CD4-positive, alpha-beta T cell treated with Interleukin-21 for 1 hour (primary cell): ENCODE measurements at places on chromosomes 16 and 17.
A peak's percentile ranks its signal among the peaks of the same experiment; 100 is the strongest.

DNA sequence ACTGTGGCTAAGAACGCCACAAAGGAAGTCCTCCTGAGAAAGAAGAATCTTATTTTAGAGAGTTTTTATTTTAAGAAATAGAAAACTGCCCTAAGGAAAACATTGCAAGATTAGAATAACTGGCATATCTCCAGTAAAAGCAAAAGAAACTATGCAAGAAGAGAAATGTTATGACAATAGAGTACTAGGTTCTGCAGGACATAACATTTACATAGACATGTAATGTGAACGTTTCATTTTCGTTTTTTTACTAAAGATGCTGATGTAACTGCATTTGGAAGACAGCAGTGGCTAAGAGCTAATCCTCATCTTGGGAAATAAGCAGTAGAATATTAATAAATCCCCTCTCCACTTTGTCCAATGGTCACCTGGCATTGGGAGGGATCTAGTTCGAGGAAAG is 7.8 kb upstream of the ASGR2 start:
- DNase-seq: no peak

- DNase-seq: no peak
Observed at GRCh38 chr16:20318437-20318836, 8.9 kb downstream of the GP2 start.

DNA sequence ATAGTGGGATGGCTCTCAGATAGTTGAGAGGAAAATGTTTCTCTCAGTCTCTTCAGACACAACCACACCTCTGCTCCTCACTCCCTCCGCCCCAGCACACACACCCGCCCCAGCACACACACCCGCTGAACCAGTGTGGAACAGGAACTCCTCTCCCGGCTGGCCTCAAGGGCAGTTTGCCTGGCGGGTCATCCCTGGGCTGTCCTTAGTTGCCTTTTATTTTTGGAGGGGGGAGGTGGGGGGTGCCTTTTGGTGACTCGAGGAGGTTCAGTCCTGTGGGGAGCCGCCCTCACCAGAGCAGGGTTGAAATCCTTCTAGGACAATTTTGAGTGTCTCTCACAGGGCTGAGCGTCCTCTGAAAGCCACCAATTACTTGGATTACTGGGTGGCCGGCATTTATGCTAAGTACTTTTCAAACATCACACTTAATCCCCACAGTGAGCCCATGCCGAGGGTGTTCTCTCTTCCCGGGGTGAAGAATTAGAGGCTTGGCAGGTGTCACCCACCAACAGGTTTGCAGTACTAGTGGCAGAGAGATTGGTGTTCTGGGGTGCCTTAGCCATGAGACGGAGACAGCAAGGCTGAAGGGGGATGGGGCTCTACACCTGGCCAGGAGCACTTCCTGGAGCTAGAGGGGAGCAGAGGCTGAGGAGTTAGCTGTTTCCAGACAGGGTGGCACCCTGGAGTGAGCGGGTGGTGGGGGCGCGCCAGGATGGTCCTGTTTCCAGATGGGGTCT is 2.8 kb downstream of the RASD1 start:
- no peak for DNase-seq

DNA sequence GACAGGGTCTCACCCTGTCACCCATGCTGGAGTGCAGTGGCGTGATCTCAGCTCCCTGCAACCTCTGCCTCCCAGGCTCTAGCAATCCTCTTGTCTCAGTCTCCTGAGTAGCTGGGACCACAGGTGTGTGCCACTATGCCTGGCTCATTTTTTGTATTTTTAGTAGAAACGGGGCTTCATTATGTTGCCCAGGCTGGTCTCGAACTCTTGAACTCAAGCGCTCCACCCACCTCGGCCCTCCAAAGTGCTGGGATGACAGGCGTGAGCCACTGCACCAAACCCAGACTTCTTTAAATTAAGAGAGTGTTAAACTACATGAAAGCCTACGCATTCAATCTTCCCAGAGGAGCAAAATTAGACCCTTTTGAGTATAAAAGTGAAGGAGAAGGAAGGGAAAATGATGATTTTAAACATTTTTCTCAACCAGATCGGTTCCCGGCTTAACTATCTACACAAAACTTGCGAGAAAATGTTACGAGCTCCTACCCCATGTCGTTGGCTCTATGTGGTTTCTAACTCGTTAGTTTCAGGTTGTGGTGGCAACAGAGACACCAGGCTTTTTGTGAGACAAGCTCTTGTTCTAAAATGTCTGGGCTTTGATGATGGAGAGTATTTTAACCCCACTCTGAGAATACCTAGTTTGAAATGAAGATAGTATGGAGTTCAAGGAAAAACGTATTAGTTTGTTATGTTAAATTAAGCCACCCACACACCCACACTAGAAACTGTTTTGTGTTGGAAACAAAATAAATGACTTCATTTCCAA is 26.3 kb downstream of the STAT5B start:
- DNase-seq: peak; percentile 85

DNA sequence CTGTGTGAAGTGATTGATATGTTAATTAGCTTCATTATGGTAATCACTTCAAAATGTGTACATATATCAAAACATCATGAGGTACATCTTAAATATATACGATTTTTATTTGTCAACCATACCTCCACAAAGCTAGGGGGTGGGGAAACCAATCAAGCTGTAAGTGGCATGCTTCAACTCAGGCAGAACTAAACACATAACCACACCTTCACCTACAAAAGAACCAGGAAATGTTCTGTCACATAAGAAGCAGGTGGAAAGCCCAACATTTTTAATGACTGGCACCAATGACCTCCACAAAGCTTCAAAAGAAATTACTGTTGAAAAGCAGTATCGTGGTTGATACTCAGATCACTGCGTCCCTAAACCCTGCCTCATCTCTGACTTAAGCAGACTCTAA is 867.7 kb upstream of the EEF2KMT start:
- no peak for DNase-seq

DNA sequence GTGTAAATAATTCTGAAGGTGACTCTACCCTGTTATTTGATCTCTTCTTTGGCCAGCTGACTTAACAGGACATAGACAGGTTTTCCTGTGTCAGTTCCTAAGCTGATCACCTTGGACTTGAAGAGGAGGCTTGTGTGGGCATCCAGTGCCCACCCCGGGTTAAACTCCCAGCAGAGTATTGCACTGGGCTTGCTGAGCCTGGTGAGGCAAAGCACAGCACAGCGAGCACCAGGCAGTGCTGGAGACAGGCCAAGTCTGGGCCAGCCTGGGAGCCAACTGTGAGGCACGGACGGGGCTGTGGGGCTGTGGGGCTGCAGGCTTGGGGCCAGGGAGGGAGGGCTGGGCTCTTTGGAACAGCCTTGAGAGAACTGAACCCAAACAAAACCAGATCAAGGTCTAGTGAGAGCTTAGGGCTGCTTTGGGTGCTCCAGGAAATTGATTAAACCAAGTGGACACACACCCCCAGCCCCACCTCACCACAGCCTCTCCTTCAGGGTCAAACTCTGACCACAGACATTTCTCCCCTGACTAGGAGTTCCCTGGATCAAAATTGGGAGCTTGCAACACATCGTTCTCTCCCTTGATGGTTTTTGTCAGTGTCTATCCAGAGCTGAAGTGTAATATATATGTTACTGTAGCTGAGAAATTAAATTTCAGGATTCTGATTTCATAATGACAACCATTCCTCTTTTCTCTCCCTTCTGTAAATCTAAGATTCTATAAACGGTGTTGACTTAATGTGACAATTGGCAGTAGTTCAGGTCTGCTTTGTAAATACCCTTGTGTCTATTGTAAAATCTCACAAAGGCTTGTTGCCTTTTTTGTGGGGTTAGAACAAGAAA is 5.1 kb downstream of the STH start:
- DNase-seq: no peak

GRCh38 chr16:3004319-3004718 is 8.4 kb upstream of the CLDN9 start:
- DNase-seq: no peak

- no peak for DNase-seq
Observed at GRCh38 chr16:82682767-82683166, 56.0 kb downstream of the CDH13 start.

GRCh38 chr17:73720187-73720834 is 76.1 kb upstream of the SDK2 start:
- DNase-seq: peak; percentile 4

GRCh38 chr17:17141860-17142552 is 64.1 kb downstream of the PLD6 start:
- peak; percentile 56 for DNase-seq

GRCh38 chr16:66651965-66652364 is 44.6 kb downstream of the CMTM4 start:
- no peak for DNase-seq

- no peak for DNase-seq
Observed at GRCh38 chr16:83734136-83734535, 73.6 kb upstream of the HSBP1 start.

- DNase-seq: no peak
Observed at GRCh38 chr17:70618641-70619040, 449.3 kb downstream of the KCNJ2 start.

- DNase-seq: no peak
Observed at GRCh38 chr17:50636804-50637195, 2.1 kb downstream of the ABCC3 start.

- DNase-seq: no peak
Observed at GRCh38 chr16:51577621-51578303, 426.7 kb upstream of the SALL1 start.
